Ureter (tissue), 1 donor: ENCODE measurements at places on chromosomes 13 and 19. TPM values are rescaled to one million over a fixed set of nuclear protein-coding genes. Genes with fewer than 3 reads are reported as not detected.

DNA sequence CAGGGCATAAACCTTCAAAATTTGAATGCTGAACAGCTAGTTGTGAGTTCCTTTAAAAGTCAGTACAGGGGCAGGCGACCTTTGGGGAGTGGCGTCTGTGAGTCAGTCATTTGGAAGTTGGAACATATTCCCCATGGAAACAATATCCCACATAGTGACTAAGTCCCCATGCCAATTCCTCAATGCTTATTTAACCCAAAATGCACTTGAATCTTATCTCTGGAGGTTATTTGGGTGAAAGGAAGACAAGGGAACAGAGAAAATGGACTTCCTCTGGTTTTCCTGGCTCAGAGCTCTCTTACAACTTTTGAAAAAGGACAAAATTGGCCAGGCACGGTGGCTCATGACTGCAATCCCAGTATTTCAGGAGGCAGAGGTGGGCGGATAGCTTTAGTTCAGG lies 479.2 kb upstream of the NBEA start:
- DNase-seq, result no peak

GRCh38 chr19:38664503-38665211 lies 17.2 kb downstream of the ACTN4 start:
- no peak for DNase-seq

DNA sequence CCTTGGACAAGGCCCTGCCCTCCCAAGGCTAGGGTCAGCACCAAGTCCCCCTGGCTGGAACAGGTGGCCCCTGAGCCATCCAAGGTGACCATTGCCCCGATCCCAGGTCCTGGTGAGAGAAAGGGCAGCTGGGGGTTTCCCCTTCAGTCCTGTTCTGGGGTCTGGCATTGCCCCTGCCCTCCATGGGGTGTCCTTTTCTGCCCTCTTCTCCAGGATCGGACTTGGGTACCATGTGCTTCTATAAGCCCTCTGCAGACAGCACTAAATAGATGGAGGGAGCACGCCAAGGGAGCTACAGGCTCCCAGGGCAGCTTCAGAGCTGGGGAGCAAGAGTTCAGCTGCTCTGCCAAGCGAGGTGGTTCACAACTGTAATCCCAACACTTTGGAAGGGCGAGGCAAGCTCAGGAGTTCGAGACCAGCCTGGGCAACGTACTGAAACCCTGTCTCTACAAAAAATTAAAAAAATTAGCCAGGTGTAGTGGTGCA lies 13.5 kb upstream of the KCNN1 start:
- DNase-seq, result no peak

The ZNF837 gene
- 3.6 TPM for total RNA-seq

- peak; percentile 51 for DNase-seq
Observed at GRCh38 chr13:107867701-107868661, 347.4 kb downstream of the LIG4 start.

The NDUFA7 gene
- 53.0 TPM for total RNA-seq

GRCh38 chr19:10553943-10554381 lies 10.3 kb downstream of the ATG4D start:
- DNase-seq, result no peak

- no peak for DNase-seq
Observed at GRCh38 chr19:3441089-3441985, 39.0 kb downstream of the SMIM24 start.

DNA sequence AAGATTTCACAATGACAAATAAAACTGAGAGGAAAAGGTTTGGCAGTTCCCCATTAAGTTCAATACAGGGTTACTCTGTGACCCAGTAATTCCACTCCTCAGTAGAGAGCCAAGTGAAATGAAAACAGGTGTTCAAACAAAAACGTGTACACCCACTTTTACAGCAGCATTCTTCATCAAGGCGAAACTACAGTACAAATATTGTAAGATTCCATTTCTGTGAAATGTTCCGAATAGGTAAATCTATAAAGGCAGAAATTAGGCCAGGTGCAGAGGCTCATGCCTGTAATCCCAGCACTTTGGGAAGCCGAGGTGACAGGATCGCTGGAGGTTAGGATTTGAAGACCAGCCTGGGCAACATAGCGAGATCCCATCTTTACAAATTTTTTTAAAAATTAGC lies 8.9 kb upstream of the GDF15 start:
- DNase-seq, result no peak

The USHBP1 gene
- total RNA-seq, result 7.2 TPM

The ZNF554 gene
- total RNA-seq, result 6.1 TPM

DNA sequence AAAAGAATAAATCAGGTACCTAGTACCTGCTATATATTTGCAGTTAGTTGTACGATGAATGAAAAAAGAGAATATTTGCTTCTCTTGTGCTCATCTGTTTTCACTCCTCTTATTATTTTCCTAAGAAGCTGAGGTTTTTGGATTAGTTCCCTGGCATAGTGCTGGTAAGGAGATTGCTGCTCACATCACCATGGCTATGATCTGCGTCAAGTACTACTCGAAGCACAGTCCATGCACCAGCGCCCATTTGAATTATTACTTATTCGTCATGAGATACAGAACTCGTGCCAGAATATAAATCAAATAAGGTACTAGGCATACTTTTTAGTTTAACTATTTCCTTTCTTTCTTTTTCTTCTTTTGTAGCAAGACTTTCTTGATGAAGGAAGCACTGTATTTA lies 7.1 kb downstream of the SERTM1 start:
- no peak for DNase-seq

DNA sequence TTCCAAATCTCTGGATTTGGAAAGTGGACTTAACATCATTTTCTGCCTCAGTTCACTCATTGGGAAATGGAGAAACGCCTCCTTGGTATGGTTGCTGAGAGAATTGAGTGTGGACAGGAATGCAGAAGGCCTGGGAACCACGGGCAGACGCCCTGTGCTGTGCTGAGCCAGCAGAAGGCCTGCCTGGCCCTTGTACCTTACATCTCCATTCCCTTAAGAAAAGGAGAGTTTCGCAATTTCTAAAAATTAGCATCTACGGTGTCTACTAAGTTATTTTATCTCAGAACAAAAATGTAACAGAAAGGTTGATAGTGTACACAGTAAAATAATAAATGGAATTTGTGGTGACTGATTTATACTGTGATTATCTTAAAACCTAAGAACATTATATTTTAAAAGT lies 78.7 kb downstream of the IPO5 start:
- no peak for DNase-seq

GRCh38 chr19:19686580-19686979 lies 17.9 kb downstream of the ZNF101 start:
- DNase-seq, result no peak

DNA sequence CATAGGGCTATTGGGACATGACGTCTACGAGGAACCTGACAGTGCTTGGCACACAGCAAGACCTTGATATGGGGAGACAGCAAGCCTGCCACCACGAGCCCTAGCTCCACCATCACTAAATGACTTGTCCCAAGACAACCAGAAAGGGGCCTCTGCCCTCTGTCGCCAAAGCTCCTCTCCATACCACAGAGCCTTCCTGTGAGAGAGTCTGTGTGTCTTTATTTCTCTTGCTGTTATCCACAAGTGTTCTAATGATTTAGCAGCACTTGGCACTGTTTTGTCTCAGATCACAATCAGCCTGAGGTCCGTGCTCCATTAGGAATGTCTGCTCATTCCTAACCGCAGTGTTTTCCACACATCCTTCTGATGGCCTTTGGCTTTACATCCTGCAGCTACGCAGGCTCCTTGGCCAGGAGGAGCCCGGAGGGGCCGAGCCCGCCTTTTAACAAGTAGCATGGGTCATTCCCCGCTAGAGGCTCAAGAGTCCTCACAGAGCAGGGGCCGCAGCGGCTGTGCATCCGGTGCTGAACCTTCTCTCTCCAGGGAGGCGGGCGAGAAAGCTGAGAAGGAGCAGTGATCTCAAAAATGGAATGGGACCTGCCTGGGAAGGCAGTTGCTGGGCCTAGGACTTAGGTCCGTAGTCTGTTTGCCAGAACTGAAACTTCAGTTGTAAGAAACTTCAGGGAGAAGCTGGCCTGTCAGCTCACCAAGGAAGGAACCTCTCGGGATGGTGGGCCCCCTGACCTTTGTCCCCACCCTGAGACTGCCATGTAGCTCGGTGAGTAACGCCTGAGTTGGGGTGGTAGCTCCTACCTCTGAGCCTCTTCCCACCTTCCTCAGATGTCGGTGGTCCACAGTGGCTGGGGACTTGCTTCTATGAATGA lies 61.1 kb upstream of the HMGB1 start:
- no peak for DNase-seq

DNA sequence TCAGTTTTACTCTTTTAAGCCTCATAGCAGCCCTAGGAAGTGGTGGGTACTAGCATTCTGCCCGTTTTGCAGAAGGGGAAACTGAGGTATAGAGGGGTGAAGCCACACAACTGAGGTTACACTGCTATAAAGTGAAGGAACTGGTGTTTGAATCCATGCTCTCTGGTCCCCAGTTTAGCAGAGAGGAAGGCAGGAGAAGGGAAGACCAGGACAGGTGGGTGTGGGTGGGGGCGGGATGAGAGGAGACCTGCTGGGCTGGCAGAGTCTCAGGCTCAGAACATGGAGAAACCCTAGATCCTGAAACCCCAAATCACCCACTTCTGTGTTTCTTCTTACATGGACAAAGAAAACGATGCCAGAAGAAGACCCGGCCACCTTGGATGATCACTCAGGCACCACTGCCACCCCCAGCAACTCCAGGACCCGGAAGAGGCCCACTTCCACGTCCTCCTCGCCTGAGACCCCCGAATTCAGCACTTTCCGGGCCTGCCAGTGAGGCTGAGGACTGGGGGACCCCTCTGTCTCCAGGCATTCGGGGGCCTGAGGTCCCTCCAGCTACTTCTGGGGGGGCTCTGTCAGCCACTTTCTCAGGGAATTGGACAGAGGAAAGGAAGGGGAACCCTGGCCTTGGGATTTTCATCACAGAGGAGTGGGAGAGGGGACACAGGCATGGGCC lies 2.3 kb upstream of the CARM1 start:
- DNase-seq, result no peak

DNA sequence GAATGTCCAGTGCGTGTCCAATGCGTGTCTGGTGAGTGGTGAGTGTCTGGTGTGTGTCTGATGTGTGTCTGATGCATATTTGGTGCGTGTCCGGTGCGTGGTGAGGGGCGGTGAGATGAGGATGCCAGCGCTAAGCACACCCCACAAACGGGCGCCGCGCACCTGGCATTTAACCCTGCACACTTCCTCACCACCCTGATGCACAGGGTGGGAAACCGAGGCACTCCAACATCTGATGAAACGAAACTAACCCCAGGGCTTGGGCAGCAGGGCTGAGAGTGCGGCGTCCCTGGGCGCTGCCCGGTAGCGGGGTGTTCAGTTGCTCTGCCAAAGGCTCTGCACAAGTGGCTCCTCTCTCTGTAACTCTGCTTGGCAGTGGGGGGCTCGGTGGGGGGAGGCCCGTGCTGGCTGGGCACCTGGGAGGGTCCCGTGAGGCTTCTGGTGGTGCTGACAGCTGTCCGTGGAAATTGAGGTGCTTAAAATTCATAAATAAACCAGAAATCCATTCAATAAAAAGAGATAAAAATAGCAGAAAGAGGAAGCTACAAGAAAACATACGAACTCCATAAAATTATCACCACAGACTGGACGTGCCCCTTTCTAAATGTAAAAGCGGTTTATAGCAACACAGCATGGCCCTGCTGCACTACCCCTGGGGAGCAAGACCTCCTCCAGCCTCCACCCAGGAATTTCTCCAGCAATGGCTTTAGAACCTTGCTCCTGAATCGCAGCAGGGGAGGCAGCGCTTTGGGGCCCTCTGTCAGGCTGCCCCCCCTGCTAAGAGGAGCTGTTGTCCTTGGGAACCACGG lies 76.0 kb downstream of the RASA3 start:
- no peak for DNase-seq

The HRC gene
- 5.1 TPM for total RNA-seq

DNA sequence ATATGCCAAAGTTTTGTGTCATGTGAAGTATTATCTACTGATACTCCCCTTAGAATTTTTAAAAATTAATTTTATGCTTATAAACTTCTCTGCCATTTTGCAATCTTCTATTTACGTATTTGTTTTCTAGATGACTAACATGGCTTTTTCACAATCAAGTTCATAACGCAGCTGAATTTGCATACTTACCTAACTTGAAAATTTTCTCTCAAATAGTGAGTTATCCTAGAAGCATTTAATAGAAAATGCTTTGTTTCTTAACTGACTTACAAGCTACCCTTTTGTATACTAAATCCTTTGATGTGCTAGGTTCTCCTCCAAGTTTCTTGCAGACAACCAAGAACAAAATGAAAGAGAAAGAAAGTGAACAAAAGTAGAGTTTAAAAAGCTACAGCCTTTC lies 683.5 kb downstream of the LIG4 start:
- no peak for DNase-seq

- no peak for DNase-seq
Observed at GRCh38 chr19:43457809-43458208, 7.6 kb downstream of the LYPD3 start.

The RFPL4A gene
- total RNA-seq, result not detected

GRCh38 chr19:28358633-28359032 lies 854.3 kb downstream of the UQCRFS1 start:
- DNase-seq, result no peak

GRCh38 chr19:55647732-55648584 lies at the start of gene CCDC106:
CCDC106 (plus strand) TSS chr19:55648212; CDS start chr19:55649047, 835 bp downstream.
- DNase-seq, result peak; percentile 62

- DNase-seq, result no peak
Observed at GRCh38 chr19:5436106-5436947, 18.9 kb upstream of the ZNRF4 start.

DNA sequence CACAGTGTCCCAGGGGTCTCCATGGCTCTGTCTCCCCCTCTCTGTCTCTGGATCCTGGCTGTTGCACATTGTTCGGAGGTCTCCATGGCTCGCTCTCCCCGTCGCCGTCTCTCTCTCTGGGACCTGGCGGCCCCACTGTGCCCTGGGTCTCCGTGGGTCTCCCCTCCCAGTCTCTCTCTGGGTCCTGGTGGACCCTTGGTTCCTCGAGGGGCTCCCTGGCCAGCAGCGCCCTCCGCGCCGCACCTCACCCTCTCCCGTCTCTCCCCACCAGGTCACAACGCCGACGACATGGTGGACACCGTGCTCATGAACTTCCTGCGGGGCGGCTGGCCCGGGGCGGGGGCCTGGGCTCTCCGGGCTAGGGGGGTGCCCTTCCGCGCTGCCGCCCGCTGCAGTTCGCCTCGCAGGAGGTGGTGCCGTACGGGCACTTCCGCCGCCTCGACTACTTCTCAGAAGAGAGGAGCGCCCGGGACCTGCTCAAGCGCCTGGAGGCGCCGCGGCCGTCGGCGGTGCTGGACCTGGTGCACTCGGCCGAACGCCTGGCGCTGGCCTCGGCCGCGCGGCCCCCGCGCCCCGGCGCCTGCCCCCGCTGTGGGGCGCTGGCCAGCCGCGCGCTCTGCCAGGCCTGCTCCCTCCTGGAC lies 29.1 kb downstream of the SIGLEC5 start:
- no peak for DNase-seq

- no peak for DNase-seq
Observed at GRCh38 chr19:50836543-50837195, 3.3 kb upstream of the KLK15 start.

The LENG9 gene
- total RNA-seq, result 10.2 TPM
